ENCODE measurements at places on chromosomes 4 and X.

DNA sequence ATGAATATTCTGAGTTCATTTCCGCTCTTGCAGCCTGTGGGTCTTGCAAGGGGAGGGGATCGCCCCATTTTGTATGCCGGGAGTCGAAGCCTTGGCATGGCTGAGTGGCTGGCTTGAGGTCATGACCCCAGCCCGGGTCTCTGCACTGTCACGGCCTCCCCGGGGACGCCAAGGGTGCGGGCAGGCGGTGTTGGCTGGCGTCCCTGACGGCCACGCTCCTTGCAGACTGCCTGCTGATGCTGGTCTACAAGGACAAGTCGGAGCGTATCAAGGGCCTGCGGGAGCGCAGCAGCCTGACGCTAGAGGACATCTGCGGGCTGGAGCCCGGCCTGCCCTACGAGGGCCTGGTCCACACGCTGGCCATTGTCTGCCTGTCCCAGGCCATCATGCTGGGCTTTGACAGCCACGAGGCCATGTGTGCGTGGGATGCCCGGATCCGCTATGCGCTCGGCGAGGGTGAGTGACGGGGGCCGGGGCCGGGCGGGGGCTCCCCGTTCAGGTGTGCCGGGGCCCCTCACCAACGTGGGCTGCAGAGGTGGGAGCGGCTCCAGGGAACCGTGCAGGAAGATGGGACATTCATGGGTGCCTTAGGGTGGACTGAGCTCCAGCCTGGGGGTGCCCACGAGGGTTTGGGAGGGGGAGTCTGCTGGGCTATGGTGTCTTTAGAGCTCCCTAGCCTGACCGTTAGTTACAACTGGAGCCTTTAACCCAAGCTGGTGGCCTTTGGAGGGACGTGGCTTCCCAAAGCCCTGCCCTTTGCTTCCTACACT, 10.3 kb downstream of the DOK7 start:
- no peak for DNase-seq

DNA sequence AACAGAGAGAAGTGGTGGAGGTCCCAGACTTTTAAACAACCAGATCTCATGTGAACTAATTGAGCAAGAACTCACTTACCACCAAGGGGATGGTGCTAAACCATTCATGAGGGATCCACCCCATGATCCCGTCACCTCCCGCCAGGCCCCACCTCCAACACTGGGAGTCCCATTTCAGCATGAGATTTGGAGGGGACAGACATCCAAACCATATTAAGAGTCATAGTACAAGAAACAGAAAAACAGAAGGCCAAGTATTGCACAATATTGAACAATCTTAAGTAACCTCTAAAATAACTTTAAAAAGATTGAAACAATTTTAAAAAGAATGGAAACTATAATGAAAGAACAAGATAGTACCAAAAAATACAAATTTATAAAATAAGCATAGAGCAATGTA, 110.0 kb downstream of the CBR4 start:
- DNase-seq = no peak

DNA sequence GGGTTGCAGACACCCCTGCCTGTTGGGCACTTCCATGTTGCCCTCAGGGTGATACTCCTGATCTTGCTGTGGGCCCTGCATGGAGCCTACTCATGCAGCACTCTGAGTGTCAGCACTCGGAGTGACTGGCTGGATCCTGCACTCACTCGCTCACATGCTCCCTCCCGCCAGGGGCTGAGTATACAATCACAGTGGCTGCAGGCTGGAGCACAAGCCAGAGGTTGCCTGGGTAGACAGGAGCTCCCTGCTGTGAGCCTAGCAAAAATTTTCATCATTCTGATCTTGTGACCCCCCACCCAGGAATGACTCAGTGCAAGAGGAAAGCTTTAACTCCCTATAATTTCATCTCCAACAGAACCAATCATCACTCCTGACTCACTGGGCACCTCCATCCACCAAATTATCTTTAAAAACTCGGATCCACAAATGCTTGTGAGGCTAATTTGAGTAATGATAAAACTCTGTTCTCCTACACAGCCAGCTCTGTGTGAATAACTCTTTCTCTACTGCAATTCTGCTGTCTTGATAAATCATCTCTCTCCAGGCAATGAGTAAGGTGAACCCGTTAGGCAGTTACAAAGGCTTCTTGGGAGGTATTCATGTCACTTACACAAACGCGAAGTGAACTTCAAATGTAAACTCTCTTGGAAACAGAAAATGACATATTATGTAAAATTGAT, 1180.8 kb upstream of the PABPC4L start:
- no peak for DNase-seq

DNA sequence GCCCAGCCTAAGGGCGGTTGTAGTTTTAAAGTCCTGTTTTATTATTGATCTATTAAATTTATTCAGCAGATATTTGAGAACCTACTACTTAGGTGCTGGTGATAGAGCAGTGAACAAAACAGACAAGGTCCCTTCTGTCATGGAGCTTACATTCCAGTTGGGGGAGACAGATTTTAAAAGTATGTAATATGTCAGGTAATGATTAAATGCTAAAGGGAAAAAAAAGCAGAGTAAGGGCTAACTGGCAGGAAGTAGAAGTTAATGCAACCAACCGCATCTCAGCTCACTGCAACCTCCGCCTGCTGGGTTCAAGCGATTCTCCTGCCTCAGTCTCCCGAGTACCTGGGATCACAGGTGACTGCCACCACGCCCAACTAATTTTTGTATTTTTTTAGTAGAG, 7.8 kb upstream of the MCUB start:
- DNase-seq = no peak

DNA sequence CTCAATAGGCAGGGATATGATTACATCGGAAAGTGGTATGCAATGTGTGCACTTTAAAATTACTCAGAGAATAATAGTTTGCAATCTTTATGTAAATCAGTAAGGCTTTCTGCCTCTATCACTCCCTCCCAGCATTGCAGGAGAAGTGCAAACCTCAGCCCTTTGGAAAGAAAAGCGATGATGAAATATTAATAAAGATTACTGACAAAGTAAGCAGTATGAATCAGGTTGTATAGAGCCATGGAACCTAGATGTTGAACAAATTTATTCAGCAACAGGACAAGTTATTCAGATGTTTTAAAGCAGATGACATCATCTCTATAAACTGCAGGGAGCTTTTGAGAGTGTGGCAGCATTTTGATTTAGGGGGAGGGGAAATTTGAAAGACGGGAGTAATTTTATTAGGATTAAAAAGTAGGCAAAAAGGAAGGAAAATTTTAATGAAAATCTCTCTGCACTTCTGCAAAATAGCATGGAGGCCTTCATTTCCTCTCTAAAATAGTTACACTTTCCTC, 631.7 kb upstream of the GRIA3 start:
- no peak for DNase-seq

DNA sequence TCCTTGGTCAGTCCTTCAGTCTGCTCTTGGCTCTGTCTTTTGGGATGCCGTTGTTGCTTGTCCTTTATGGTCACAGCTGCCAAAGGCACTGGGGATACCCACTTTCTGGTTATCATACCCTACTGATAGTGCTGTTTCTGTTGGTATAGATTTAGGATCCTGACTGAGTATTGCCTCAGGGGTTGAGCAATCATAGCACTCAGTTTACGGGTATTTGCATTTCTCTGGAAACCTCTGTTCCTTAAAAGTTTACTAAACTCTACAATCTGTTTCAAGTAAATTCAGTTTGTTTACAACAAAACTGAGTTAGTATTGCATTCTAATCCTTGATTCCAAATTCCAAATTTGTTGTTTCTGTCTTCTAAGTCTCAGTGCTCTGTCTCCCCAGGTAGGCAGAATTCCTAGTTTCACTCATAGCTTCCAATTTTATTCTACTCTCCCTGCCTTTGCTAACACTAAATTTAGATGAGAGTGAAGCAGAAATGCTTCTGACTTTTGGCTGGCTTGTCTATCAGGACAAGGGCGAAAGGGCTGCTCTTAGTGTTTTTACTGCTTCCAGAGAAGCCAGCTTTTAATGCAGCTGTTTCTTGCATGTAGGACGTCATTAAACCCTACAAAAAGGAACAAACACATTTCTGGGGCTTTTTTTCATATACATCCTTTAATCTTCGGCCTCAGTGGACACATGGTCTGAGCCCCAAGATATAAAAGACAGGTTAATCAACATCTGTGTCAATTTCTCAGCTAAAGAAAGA, 17.2 kb upstream of the TET2 start:
- no peak for DNase-seq

- DNase-seq = no peak
These were observed 137.4 kb downstream of the PDLIM5 start for GRCh38 chr4:94588896-94589693.

DNA sequence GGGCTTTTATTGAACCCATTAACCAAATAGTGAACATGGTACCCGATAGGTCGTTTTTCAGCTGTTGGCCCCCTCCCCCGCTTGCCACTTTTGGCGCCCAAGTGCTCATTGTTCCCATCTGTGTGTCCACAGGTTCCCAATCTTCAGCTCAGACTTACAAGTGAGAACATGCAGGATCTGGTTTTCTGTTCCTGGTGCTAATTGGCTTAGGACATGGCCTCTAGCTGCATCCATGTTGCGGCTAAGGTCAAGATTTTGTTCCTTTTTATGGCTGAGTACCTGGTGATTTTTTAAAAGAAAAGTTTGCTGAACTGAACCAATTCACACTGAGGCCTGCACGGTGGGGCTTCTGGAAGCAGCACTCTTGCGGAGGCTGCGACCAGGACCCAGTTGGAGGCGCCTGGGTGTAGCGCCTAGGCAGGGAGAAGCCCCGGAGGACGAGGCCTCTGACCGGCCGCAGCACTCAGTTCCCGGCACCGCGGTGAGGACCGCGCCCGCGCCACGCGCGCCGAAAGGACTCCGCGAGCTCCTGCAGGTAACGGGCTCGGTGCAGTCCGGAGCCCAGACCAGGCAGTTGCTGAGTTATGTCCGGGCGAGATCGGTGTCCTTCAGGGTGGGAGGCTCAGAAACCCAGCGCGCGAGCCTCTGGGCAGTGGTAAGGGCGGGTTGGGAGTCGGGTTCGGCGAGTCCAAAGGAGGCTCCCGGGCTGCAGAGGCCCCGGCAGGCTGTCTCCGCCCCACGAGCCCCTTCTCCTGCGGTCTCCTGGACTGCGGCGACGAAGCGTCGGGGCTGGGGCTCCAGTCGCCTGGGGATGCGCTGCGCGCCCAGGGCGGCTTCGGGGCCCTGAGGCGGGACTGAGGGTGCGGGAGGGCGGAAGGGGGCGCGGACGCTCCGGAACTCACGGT, 15.8 kb upstream of the SLC25A4 start:
- DNase-seq = peak; percentile 28

GRCh38 chr4:77044461-77045150, 31.2 kb downstream of the CCNI start:
- no peak for DNase-seq

GRCh38 chr4:152097371-152097770, 336.6 kb upstream of the GATB start:
- DNase-seq = no peak

- no peak for DNase-seq
These were observed 38.6 kb downstream of the PTCHD1 start for GRCh38 chrX:23373129-23373804.

- peak; percentile 24 for DNase-seq
These were observed 177.0 kb upstream of the RASGEF1B start for GRCh38 chr4:81648576-81649275.

- no peak for DNase-seq
These were observed 92.4 kb downstream of the HPGD start for GRCh38 chr4:174429701-174430410.

GRCh38 chr4:7201420-7202305, 9.3 kb downstream of the SORCS2 start:
- no peak for DNase-seq

DNA sequence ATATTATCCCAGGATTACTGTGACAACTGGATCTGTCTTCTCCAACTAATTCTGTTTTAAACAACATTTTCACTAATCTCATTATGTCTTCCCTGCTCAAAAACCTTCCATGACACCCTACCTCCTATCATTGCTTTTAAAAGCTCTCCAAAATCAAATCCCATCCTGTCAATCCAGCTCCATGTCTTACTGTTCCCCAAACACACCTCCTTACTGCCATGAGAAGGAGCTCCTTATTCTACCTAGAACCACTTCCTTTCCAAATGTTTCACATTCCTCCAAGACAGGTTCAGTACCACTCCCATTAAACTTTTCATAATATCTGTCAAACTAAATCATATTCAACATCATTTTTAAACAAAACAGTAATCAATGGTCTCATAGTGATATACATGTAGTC, 66.9 kb upstream of the WDR17 start:
- no peak for DNase-seq

DNA sequence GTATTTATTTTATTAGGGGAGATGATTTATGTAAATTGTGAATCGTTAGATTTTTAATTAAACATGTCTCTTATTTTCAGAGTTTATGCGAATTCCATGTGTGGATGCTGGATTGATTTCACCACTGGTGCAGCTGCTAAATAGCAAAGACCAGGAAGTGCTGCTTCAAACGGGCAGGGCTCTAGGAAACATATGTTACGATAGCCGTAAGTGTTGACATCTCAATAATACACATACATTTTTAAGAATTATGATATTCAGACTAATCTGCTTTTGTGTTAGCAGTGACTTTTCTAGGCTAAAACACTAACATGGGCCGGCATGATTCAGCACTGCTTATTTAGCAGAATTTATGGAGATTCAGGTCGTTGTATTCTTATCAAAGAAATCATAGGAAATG, 91.2 kb downstream of the RAP1GDS1 start:
- no peak for DNase-seq

DNA sequence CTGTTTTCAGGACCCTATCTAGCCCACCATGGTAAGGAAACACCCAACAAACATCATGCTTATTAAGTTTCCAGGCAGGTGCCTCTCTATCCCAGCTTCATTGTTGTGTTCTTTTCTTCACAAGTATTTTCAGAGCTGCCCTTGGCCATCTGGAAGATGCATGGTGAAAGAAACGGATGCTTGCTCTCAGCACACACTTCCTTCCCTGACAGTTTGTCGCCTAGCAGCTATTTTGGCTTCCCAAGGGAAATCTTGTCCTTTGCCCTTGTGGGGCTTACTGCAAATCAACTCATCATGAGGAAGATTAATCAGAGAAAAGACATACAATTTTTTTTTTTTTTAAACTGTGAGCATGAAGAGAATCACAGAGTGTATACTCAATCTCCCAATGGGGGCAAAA, 128.8 kb downstream of the ASMT start:
- DNase-seq = no peak

DNA sequence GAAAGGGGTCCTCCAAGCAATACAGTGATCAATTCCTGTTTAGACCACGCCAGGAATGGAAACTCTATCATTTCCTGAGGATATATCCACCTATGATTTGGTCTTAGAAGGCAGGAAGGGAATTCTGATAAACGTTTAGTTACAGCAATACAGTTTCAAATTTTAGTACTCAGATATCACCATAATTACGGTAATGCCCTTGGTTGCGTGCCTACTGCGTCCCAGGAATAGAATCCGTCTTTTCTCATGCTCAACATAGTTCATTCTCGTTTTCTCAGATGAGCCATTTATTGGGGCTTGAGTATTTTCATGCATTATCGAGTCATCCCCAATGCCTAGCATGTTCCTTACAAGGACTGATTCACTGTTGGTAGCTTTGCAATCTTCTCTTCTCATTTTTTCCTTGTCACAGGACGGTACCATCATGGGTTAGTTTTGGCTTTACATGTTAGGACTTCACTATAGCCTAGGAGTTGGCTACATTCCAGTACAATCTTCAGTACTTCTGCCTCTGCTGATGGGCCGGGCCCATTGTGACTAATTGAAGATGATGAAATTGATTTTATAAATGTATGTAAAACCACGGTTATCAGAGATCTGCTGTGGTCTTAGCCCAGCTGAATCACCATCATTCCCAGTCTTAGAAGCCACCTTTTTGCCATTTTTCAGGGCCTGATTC, 4.4 kb upstream of the PRKX start:
- DNase-seq = no peak
